H4 (cell line): ENCODE measurements at places on chromosomes 5 and 9. TPM values are rescaled to one million over a fixed set of nuclear protein-coding genes. Genes with fewer than 3 reads are reported as not detected.

GLDC gene
- 0.04 TPM in 1 of 2 replicates, not detected in the other for total RNA-seq

CMYA5 gene
- 0.02 and 0.08 TPM in 2 replicates for total RNA-seq

PIP5KL1 gene
- 0.95 and 2.6 TPM in 2 replicates for total RNA-seq

IFNA2 gene
- not detected in 2 replicates for total RNA-seq

HAPLN1 gene
- total RNA-seq: 4.5 and 6.5 TPM in 2 replicates

SPEF2 gene
- total RNA-seq: 5.0 and 7.8 TPM in 2 replicates

MOB3B gene
- 0.10 and 0.39 TPM in 2 replicates for total RNA-seq

SNCAIP gene
- 0.91 and 1.7 TPM in 2 replicates for total RNA-seq

IL3 gene
- not detected in 2 replicates for total RNA-seq

ANKRD34B gene
- total RNA-seq: not detected in 2 replicates

MZB1 gene
- not detected in 2 replicates for total RNA-seq

PCDHAC2 gene
- total RNA-seq: 1.5 and 1.8 TPM in 2 replicates

FKTN gene
- 11.9 and 31.2 TPM in 2 replicates for total RNA-seq

- DNase-seq: no peak
These were observed 40.3 kb downstream of the JAK2 start for GRCh38 chr9:5025416-5025815.

DNA sequence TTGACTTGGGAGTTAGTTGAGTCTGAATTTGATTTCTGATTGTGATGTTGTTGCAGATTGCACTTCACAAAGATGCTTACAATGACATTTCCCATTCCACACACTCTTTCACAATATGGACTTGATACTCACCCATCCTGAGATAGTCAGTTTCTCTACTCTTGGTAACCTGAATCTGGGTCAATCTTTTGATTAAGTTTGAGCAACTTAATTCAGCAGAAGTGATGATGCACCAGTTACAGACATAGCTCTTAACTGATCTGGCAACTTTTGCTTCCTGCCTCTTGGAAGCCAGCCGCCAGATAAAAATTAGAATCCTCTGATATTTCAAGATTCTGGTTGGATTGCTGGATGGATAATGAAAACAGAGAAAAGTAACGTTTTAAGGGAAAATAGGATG is 79.7 kb upstream of the OSMR start:
- no peak for DNase-seq

GRCh38 chr5:73306741-73307275 is 133.8 kb downstream of the TMEM174 start:
- DNase-seq: no peak

DNA sequence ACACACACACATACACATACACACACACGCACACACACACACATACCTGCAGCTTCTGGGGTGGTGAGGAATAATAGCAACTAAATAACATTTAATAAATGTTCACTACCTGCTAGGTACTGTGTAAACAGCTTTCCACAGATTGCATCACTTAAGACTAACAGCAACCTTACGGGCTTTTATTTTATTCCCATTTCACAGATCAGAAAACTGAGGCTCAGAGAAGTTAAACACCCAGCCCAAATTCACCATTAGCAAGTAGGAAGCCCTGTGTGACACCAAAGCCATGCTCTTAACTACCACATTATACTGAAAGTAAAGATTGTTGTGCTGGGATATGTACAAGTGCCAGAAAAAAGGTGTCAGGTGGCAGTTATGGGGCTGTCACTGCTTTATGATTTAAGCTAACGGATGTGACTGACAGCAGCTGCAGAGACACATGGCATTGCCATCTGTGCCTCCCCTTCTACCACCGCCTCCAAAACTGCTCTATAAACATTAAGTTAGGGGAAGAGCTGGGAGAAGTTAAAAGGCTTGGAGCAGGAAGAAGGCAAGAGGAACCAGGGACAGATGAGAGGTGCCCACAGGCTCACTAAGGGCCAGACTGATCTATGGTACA is 13.6 kb downstream of the MTMR12 start:
- no peak for DNase-seq

GRCh38 chr9:91896513-91897121 is 53.4 kb downstream of the ROR2 start:
- DNase-seq: no peak

- DNase-seq: peak; percentile 81
These were observed 42.7 kb upstream of the LIFR start for GRCh38 chr5:38598994-38599617.

DNA sequence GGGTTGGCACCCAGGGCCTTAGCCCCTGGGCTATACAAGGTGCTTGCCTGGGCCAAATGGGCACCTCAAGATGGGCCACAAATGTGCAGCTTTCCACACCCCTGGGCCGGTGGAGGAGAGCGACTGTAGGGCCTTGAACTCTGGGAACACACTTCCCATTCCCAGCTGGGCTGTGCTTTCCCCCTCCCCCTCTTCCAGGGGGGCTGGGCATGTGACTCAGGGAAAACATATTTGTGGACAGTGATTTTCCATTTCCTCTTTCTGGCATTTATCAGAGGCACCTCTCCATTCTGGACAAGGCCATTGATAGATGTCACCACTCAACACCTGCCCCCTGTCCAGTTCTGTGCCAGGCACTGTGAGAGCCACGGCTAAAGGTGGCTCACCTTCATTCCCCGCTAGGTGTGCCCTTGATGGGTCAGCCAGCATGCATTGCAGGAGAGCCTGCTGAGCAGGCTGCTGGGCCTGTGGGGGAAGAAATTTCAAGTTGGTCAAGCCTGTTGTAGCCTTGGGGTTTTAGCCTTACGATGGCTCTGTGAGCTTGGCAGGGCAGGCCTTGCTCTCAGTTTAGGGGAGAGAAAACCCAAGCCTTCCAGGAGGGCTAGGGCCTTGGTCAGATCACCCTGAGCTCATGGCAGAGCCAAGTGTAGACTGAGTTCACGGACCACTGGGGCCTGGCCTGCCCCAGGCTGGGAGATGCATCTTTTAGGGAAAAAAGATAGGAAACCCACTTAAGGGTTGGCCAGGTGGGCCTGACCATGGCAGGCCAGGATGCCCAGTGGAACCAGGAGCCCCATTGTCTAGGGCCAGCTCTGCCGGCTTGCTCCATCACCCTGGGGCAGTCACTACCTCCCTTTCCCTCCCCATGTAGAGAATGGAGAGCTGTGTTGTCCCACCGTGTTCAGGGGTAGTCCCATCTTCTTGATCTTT is 113.9 kb downstream of the DAB2IP start:
- peak; percentile 30 for DNase-seq

- DNase-seq: no peak
These were observed 73.5 kb downstream of the TRIM32 start for GRCh38 chr9:116760636-116761035.

GRCh38 chr9:96048104-96048955 is 172.8 kb downstream of the ERCC6L2 start:
- no peak for DNase-seq

- DNase-seq: no peak
These were observed 241.0 kb downstream of the AOPEP start for GRCh38 chr9:94967482-94967881.

- no peak for DNase-seq
These were observed 134.9 kb upstream of the CHD1 start for GRCh38 chr5:99063737-99064136.

- no peak for DNase-seq
These were observed 344.9 kb downstream of the ICE1 start for GRCh38 chr5:5767286-5767928.

DNA sequence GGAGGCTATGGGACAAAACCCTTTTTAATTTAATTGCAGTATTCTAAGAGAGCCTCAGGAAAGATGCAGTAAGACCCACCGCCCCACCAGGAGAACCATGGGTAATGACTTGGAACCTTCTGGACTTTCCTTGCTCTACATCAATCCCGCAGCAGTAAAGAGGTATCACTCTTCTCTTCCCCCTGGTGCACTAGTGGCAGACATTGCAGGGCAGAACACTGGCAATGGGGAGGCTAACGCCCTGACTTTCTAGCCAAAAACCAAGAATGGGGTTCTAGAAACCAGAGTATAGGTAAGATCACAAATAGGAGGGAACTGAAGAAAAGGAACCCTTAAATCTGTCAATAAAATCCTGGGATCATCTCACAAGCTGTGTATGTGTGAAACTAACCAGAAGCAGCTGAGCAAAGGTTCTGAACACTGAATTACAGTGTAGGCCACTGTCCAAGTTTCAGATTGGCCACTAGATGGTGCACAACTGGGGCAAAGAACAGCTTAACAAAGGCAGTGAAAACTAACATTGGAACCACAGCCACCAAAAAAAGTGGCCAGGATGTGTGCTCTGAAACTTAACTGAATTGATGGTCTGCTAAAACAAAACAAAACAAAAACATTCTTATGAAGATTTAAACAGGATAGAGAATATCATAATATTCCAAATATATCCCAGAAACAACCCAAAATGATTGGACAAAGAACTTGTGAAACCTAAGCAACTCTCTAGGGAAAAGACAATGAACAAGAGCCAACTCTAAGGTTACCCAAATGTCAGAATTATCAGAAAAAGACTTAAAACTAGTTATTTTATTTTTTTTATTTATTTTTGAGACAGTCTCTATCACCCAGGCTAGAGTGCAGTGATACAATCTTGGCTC is 6.6 kb upstream of the FAM151B start:
- DNase-seq: peak; percentile 56

DNA sequence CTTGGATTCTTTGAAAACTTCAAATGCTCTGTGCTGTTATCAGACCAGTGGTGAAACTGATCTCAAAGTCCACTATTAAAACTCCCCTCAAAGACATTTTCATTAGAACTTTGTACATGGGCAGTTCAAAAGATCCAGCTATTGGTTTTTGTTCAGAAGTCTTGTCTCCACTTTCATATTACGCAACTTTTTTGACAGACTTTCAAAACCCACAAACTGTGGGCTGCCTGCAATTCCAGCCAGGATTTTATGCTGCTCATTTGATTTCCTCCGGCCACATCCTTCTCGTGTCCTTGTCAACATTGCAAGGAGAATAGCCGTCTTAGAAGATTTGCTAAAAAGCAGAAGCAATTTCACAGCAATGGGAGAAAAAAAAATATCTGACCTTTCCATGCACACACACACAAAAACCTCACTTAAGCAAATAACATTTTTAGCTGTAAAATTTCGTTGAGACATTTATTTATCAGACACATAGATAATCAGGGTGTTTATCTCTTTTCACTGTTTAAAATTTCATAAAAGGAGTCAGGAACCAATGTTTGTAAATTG is 1990.5 kb downstream of the MAT2B start:
- DNase-seq: peak; percentile 49

DNA sequence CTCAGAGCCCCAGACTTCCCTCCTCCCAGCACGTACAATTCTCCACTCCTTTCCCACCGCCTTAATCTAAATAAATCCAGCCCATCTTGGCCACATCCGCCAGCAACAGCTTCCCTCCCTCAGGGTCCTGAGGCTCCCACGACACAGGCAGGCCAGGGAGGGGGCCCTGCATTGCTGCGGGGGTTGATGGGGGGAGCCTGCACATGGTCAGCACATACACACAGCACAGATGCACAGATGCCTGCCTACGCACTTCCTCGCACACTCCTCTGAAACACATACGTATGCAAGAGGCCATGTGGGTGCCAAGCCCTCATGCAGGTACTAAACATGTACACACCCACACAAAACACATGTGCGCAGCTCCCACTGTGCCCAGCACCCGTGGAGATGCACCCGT is 14.8 kb downstream of the PDGFRB start:
- peak; percentile 92 for DNase-seq

- DNase-seq: no peak
These were observed 125.3 kb downstream of the TRIM32 start for GRCh38 chr9:116812231-116813030.

DNA sequence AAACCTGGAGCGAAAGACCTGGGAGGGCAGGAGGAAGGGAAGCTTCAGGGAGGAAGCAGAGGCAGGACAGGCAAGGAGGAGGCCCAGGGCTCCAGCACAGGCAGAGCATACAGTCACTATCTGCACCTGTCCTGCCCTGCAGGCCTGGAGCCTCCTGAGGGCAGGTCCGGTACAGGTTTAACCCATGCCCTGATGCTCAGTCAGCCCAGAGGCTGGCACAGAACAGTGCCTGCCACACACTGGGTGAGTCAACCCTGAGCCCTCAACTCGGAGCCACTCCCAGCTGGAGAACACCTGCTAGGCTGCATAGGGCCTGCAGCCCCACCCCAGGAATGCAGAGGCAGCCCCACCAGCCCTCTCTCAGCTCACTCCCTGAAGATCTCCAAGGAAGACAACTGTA is 161.5 kb upstream of the PHYKPL start:
- no peak for DNase-seq

- no peak for DNase-seq
These were observed 172.3 kb upstream of the TBCA start for GRCh38 chr5:77948476-77948875.

DNA sequence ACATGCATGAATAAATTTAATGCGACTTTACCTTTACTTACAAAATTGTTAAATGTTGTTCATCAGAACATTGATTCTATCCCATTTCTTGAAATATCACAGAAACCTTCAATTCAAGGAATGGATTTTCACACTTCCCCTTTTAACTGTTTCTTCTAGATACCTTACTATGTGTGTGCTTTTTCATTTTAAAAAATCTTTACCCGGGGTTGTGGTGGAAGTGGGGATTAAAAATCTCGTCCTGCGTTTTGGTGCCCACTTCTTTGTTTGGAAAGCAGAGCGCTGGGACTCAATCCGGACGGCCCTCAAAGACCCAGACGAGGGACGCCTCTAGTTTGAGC is 5.8 kb upstream of the MEF2C start:
- DNase-seq: no peak

DNA sequence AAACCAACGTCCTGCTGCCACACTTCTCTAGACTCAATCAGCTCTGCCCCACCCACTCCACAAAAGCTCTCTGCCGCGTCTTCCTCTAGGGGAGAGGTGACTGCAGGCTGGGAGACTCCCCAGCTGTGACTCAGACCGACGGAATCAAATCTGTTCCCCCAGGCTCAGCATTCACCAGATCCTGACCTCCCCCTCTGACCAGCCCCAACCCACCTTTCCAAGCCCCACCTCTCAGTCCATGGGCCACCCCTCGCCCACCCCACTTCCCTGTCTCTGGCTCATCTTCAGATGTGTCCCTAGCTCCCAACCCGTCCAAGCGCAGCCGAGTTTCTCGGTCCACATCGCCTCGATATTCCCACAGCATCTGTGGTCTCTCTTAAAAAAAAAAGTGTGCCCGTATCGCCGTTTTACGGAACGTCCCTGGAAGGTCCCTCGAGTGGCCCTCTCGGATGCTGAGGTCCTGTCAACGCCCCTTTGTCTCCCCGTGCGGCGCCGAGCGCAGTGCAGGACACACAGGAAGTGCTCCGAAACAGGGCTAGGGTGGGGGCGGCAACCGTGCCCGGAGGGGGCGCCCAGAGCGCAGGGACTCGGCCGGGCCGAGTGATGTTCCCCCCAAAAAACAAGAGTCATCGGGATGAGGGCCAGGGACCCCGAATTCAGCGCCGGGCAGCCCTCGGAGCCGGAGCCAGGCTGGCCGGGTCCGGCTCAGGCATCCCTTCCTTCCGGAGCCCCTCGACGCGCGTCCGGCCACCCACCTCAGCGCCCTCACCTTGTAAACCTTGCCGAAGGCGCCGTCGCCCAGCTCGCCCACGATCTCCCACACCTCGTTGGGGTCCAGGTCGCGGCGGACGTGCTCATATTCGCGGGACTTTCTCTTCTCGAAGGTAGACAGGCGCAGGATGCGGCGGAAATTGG is 649 bp downstream of the STK10 start:
- DNase-seq: peak; percentile 65

- no peak for DNase-seq
These were observed 34.1 kb downstream of the C5orf15 start for GRCh38 chr5:133934311-133934710.

GRCh38 chr5:169696621-169697510 is 59.8 kb downstream of the DOCK2 start:
- DNase-seq: peak; percentile 59
